ENCODE measurements at places on chromosomes 2 and 18. TPM values are rescaled to one million over a fixed set of nuclear protein-coding genes. Genes with fewer than 3 reads are reported as not detected.

Gene CD8B2
- total RNA-seq: 7.3 TPM

Gene PCARE
- not detected for total RNA-seq

- H3K4me3 ChIP-seq: no peak overlapping the region
- H3K4me1 ChIP-seq: no peaks in the 10 kb centered on the region
- peak overlapping the region; percentile 60 for H3K27ac ChIP-seq
These were observed 26.4 kb downstream of the RTP5 start for GRCh38 chr2:241895712-241896641.

Gene CNDP1
- not detected for total RNA-seq

DNA sequence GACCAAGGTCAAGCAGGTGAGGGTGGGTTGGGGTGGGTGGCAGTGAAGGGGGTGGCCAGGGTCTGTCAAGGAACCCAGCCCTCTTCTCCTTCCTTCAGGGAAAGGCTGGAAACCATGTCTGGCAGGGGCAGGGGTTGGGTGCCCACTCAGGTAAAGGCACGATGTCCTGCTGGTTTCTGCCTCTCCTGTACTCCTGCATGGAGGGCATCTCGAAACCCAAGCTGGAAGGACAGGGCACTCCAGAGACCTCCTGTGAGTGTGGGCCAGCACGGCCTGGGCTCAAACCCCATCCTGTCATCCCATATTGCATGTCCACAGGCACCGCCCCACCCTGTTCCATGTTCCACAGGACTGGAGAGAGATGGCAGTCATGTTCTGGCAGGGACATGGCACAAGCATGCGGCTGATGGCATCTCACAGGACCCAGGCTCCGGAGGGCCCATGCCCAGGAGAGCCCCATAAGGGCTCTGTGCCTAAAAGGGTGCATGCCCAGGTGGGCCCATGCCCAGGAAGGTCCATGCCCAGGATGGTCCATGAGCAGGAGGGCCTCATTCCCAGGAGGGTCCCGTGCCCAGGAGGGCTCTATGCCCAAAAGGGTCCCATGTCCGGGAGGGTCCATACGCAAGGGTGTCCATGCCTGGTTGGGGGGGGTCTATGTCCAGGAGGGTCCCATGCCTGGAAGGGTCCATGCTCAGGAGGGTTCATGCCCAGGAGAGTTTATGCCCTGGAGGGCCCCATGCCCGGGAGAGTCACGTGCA lies 6.4 kb downstream of the GPR35 start:
- DNase-seq: no peak
- no peak overlapping the region for H3K4me3 ChIP-seq
- peaks cover 37% of the 10 kb centered on the region for H3K36me3 ChIP-seq
- peaks cover 7% of the 10 kb centered on the region for H3K4me1 ChIP-seq
- H3K27ac ChIP-seq: no peak overlapping the region

GRCh38 chr2:108925735-108926134 lies 63.3 kb downstream of the EDAR start:
- H3K27ac ChIP-seq: no peak overlapping the region
- H3K4me1 ChIP-seq: no peaks in the 10 kb centered on the region
- H3K36me3 ChIP-seq: no peaks in the 10 kb centered on the region
- DNase-seq: no peak

Gene IL36G
- not detected for total RNA-seq

GRCh38 chr2:4499316-4500030 lies 796.1 kb downstream of the DCDC2C start:
- H3K4me3 ChIP-seq: no peak overlapping the region
- no peaks in the 10 kb centered on the region for H3K4me1 ChIP-seq
- no peak for DNase-seq
- H3K36me3 ChIP-seq: no peaks in the 10 kb centered on the region
- no peaks in the 10 kb centered on the region for H3K27me3 ChIP-seq

DNA sequence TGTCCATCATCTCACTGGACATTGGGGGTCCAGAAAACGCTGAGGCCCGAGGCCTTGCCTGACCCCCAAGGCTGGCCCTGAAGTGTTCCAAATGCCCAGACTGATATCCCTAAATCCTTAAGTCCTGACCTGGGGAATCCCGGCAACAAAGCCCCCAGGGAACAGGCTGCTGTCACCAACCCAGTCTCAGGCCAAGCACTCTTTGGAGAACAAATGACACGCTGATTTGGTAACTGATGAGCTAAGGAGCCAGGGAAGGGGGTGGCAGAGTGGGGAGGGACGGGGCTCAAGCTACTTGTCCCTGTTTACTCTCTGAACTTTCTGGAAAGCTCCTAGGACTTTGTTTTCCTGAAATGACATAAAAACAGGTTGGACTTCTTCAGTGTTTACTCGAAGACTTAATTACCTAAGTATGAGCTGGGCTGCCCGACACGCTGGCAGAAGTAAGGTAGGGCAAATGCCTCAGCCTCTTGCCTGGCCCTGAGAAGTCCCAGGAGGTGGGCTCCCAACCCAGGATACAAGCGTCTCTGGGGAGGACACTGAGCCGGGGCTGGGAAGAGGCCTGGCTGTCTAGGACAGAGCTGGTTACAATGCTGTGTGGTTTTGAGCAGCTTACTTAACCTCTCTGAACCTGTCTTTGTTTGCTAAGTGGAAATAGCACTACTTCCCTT lies 105.5 kb upstream of the GLI2 start:
- H3K27me3 ChIP-seq: peaks cover 4% of the 10 kb centered on the region
- no peaks in the 10 kb centered on the region for H3K4me1 ChIP-seq
- H3K4me3 ChIP-seq: no peak overlapping the region
- no peak for DNase-seq

GRCh38 chr2:188893972-188894371 lies 80.2 kb upstream of the COL3A1 start:
- H3K4me1 ChIP-seq: no peaks in the 10 kb centered on the region
- no peak for DNase-seq
- H3K27ac ChIP-seq: no peak overlapping the region
- H3K4me3 ChIP-seq: no peak overlapping the region
- H3K27me3 ChIP-seq: no peaks in the 10 kb centered on the region

GRCh38 chr2:192035731-192036442 lies 158.8 kb downstream of the TMEFF2 start:
- no peak overlapping the region for H3K27ac ChIP-seq
- H3K4me3 ChIP-seq: no peak overlapping the region
- DNase-seq: no peak
- peaks cover 14% of the 10 kb centered on the region for H3K27me3 ChIP-seq

GRCh38 chr18:4765401-4765800 lies 310.3 kb upstream of the DLGAP1 start:
- no peaks in the 10 kb centered on the region for H3K27me3 ChIP-seq
- H3K36me3 ChIP-seq: no peaks in the 10 kb centered on the region
- no peaks in the 10 kb centered on the region for H3K4me1 ChIP-seq
- H3K27ac ChIP-seq: no peak overlapping the region
- no peak for DNase-seq

Measured in activated naive CD8-positive, alpha-beta T cell treated with anti-CD3 and anti-CD28 coated beads, Interleukin-2, amount 10 ng/mL, durations not matched to agents 7 days and 5 days (primary cell).